ENCODE measurements at places on chromosomes 6 and 20.

DNA sequence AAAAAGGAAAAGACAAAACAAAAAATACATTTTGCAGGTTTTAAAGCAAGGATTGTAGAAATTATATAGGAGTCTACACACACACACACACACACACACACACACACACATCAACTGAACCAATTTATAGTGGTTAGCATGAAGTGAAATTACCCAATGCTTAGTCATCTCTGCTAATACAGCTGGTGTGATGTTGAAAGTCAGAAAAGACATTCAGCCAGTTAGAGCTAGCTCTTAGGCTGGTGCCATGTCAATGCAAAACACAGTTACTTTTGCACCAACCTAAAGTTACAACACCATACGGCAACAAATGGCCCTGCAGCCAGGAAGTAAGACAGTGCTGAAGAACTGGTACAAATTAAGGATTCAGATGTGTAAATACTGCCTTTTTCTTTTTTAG lies 15.2 kb downstream of the FAM210B start:
- no peak for DNase-seq

- DNase-seq: no peak
Observed at GRCh38 chr20:22489626-22490286, 94.6 kb downstream of the FOXA2 start.

DNA sequence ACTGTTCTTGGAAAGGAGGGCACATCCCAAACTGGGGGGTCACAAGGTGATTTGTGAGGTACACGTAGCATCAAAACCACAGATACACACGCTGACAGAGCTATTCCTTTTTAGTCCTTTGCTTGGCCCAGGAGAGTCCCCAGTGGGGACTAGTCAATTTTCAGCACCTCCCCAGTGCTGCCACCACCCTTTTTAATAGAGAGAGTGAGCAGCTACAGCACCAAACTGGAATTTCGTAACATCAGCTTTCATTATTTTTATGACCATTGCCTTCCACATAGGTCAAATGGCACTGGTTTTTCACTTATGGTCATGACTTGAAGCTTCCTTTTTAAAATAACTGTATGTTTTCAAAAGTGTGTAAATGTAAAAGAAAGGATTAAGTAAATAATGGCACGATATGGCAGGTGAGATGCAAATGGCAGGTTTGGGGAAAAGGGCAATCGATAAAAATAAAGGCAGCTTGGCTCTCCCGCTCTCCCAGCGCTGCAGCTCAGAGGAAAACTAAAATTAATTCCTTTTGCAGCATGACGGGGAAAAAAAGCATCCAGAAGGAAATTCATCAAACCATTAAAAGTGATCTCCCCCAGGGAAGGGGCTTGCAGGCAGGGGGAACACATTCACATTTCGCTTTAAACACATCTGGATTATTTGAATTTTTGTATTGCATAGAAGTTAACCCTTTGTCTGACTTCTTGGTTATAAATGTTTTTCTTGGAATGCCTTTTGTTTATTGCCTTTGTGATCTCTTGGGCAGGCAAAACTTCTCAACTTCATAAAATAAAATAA lies 95.2 kb downstream of the ANKRD60 start:
- DNase-seq: no peak

GRCh38 chr6:34039943-34040342 lies 105.9 kb downstream of the GRM4 start:
- no peak for DNase-seq

DNA sequence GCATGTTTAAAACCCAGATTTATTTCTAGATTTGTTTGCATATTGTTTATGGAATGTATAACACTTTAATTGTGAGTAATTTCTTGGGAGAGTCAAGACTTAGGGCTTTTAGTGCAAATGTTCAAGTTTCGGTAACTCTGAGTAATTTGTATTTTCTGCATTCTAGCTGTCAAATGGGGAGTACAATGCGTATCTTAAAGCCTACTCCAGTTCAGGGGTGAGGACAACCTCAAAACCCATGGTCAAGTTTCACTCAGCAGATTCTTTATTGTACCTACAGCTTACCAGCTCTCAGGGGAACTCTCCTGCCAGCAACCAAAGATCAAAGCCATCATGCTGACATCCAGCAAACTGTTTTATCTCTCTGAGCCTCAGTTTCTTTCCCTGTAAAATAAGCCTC lies 458.6 kb upstream of the JARID2 start:
- no peak for DNase-seq

GRCh38 chr20:38207621-38208020 lies 42.6 kb upstream of the TGM2 start:
- DNase-seq: no peak

- DNase-seq: no peak
Observed at GRCh38 chr6:43742931-43743632, 26.9 kb upstream of the VEGFA start.

GRCh38 chr6:1131285-1132079 lies 180.4 kb upstream of the FOXQ1 start:
- no peak for DNase-seq

DNA sequence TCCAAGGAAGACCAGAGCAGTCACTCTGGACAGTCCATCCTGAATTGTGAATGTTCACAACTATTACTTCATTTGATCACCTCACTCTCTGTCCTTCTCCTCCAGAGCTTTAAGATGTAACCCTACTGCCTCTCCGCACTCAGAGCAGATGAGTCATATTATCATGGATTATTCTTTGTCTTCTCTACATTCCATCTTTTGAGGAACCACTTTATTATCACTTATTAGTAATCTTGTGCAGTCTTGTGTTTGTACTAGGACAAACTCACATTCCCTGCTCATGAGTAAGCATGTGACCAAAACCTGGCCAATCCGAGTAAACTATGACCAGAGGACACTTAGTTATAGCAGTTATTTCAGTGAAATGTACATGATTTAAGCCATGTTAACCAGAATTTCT lies 401.5 kb upstream of the ADGRB3 start:
- no peak for DNase-seq

DNA sequence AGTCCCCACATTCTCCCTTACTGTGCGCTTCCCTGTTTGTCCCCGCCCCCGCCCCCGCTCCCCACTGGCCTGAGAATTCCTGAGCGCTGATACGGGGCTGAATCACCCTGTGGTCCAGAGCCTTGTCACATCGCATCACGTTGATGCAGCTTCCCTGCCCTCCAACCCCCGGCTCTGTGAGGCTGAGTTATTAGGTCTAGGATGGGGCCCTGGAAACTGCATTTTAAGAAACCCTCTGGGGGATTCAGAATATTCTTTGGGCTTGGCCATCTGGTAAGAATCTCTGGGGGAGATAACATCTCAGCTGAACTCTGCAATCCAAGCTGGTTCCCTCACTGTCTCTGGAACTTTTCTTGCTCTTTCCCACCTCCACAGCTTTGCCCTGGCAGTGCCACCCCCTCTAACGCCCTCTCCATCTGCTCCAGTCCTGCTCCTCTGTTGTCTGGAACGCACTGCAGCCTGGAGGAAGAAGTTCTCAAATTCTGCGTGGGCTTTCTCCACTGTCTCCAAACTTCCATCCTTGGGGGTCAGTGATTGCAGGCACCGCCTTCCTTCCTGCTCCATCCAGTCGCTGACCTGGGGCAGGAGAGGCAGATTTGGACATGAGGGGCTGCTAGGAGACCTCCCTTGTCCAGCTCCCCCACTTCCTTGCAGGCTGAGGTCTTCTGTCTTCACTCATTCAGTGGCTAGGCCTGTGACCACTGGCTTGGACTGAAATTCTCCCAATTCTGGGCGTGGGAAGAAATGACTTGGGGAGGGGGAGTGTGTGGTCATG lies 42.6 kb downstream of the KIAA1755 start:
- no peak for DNase-seq

DNA sequence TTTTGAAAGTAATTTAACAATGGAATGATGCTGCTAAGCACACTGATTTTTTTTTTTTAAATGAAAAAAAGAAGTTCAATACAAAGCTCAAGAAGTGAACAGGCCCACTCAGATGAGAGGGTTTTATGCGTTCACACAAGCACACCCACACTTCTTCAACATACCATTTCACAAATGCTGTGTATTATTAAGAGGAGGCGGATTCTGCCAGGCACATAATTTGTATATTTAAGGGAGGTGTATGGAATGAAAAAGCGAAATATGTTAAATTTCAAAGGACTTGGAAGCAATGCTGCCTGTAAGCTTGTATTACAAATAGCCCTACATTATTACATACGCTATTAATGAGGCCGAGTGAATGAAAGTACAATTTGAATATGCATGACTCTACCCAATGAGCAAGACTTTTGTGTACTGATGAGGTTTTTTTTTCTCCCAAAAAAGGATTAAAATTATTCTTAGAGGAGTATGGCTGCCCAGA lies 123.9 kb downstream of the INSM1 start:
- no peak for DNase-seq

GRCh38 chr6:105867277-105867676 lies 218.9 kb upstream of the PRDM1 start:
- DNase-seq: no peak

DNA sequence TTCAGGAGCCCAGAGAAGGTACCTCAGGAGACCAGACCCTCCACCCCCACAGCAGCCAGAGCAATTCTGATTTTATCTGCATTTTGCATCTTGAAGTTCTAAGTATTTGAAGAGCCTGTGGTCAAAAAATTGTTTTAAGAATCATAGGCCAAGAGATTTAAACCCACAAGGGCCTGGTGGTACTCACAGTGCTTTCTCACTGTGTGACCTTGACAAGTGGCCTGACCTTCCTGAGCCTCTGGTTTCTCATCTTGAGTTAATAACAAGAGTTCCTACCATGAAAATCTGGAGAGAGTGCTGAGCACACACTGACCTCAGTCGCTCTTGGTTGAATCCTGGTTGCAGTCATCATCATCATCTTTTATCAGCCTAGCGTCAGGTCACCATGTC lies 45.4 kb upstream of the ID1 start:
- DNase-seq: no peak

DNA sequence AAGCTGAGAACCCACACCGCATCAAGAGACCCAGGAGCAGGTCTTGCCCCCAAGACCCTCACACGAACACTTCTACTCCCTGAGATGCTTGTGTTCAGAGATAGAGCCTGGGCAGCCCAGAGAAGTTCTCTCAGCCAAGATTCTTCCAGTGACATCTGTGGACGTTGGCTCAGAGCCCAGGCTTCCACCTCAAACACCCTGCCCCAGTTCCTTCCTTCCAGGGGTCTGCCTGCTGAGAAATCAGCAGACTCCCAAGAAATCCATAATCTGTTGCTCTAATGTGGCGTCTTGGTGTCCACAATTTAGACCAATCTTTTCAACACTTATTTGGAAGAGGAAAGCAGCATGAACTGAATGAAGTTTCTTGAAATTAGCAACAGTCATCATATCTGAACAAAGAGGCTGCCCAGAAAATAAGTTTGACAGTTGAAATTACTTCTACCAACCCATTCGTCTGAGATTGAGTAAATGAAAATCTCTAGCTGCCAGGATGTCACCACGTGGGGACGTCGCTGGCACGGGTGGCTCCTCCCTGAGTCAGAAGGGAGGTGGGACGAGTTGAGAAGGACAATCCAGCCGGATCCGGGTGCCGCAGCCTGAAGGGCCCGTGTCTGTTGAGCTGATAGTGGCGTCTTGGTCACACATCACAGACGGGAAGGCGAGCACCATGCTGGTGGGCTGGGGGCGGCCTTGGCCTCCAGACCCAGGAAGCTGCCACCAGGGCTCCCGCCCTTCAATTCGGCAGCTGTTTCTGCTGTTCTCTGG lies 400.9 kb downstream of the TAF4 start:
- no peak for DNase-seq

Data from left renal pelvis (tissue), 4 donors.